ENCODE measurements at places on chromosomes 2 and 18.

GRCh38 chr2:19358242-19359020 is at the start of gene OSR1:
TSS of gene OSR1 (minus strand) at chr2:19358623. CDS start at chr2:19353805, 4,818 bp downstream.
- DNase-seq = no peak

DNA sequence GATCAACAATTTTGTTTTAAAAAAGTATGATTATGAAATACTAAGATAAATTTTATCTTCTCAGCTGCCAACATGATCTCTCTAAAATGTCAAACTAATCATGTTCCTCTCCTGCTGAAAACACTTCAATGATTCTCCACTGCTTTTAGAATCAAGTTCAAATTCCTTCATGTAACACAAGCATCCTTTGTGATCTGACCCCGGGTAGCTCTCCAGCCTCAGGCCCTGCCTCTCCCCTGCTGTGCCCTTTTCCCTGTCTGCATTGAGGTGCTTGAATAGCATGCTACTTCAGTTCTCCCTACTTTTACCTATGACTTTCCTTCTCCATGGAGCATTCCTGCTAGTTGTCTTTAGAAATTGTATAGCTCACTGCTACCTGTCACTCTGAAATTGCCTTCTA is 274.8 kb downstream of the PDE11A start:
- DNase-seq = no peak

GRCh38 chr18:6677086-6677485 is 52.4 kb upstream of the ARHGAP28 start:
- no peak for DNase-seq

DNA sequence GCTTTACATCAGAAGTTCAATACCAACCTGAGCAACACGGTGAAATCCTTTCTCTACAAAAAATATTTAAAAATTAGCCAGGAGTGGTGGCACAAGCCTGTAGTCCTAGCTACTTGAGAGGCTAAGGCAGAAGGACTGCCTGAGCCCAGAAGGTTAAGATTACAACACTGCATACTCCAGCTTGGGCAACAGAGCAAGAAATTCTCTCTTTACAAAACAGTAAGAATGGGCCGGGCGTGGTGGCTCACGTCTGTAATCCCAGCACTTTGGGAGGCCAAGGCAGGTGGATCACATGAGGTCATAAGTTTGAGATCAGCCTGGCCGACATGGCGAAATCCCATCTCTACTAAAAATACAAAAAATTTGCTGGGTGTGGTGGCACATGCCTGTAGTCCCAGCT is 113.2 kb downstream of the USP34 start:
- DNase-seq = no peak

DNA sequence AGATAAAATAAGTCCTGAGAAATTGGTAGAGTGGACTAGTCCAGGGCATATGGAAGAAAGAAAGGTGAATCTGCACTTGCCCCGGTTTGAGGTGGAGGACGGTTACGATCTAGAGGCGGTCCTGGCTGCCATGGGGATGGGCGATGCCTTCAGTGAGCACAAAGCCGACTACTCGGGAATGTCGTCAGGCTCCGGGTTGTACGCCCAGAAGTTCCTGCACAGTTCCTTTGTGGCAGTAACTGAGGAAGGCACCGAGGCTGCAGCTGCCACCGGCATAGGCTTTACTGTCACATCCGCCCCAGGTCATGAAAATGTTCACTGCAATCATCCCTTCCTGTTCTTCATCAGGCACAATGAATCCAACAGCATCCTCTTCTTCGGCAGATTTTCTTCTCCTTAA is 9.8 kb downstream of the SERPINB13 start:
- DNase-seq = no peak

- no peak for DNase-seq
Observed at GRCh38 chr18:3283908-3284307, 22.0 kb downstream of the MYL12B start.

GRCh38 chr18:41906528-41907146 is 48.4 kb upstream of the PIK3C3 start:
- peak; percentile 44 for DNase-seq

DNA sequence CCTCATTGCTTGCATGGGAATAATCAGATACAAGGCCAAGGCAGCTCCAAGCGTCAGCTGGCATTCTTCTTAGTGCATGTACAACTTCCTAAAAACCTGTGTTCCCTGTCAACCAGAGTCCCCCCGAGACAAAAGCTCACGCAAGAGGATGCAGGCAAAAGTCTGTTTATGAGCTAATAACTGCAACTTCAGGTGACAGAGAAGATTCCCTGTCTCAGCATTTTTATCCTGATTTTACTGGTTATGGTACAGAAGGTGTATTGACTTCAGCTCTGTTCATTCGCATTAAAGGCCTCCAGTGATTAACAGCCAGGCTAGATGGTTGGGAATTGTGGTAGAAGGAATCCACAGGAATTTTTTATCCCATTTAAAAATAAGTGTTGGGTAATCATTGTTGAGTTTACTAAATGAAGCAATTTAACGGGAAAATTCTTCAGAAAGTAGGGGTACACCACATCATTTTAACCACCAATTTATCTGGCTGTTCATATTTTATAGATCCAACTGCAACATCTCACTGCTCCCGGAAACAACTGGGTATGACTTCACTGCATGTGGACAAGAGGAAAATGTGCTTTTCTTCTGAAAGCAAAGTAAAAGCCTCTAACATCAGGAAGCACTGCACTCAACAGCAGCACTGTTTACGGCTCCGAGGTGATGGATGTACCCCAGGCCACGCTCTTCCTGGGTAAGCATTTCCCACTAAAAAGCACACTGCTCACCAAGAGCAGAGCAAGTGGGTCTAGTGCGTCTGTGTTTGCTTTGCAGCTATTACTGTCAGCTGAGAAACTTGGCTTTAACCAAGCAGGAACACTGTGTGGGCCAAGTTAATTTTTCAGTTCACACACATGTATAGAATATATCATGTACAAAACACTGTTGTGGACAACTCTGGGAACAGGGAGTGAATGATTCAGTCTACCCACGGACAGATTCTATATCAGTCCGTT is 31.9 kb downstream of the CCBE1 start:
- no peak for DNase-seq

GRCh38 chr18:12577848-12578247 is 80.1 kb downstream of the SPIRE1 start:
- no peak for DNase-seq

- DNase-seq = no peak
Observed at GRCh38 chr18:23929362-23929930, 85.1 kb upstream of the TTC39C start.

GRCh38 chr2:159030674-159031380 is 62.4 kb downstream of the TANC1 start:
- no peak for DNase-seq

GRCh38 chr2:229130522-229130921 is 140.6 kb downstream of the PID1 start:
- DNase-seq = no peak

DNA sequence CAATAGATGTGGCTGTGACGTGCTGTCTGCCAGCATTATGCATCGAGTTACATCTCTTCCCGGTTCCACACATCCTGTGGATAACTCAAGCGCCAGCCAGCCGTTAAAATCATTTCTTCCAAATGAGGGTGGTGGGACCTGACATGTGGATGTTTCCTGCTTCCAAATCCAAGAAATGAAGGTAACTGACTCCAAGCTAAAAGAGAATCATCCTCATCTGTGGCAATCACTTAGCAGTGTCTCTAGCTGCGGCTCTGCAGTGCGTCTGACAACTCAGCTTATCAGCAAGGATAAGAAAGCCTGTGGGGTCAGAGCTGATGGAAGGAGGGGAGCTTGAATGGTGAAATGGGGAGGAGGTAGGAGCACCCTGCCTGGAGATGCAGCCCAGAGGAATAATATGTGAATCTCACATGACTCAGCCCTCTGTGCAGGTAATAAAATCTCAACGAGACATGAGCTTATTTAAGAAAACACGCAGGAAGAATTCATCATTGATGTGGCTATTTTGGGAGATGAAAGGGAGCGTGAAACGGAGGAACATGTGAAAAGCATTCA is 382.2 kb upstream of the TRIB2 start:
- no peak for DNase-seq

DNA sequence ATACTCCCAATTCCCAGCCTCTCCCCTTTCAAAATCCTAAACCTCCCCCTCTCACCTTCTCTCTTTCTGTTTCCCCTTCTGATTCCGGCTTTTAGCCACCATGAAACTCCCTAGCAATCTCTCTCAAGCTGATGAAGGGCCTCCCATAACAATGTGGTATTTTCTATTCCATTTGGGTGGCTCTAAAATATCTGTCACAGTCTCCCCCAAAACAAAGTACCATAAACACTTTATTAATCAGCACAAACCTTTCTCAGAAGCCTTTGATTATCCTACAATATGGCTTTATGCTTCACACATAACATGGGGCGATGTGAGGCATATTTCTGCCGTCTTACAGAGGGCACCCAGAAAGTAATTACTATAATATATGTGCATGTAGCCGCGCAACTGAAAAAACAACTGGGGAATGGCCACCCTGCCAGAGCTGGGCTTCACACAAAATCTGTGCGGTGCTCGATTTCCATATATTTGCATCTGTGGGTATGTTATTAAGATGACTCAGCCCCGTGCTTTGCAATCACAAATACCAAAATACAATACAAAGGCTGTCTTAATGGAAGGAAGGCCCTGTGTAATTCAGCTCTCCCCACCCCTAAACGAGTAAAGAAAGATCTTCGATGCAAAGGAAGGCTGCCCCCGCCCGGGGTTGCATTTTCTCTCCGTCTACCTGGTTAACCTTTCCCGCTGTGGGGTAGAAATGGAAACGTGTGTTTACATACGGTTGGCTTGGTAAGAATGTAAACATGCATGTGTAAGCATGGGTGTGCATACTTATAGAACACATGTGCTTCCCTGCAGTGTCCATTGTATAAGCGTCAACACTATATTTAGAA is 81.4 kb downstream of the CELF4 start:
- DNase-seq = no peak

GRCh38 chr2:26692279-26692896 is at the start of gene KCNK3:
TSS of gene KCNK3 (plus strand) at chr2:26692722. CDS start at chr2:26692876, 154 bp downstream.
- peak; percentile 35 for DNase-seq

GRCh38 chr2:140539242-140539875 is 1591.5 kb downstream of the LRP1B start:
- no peak for DNase-seq

DNA sequence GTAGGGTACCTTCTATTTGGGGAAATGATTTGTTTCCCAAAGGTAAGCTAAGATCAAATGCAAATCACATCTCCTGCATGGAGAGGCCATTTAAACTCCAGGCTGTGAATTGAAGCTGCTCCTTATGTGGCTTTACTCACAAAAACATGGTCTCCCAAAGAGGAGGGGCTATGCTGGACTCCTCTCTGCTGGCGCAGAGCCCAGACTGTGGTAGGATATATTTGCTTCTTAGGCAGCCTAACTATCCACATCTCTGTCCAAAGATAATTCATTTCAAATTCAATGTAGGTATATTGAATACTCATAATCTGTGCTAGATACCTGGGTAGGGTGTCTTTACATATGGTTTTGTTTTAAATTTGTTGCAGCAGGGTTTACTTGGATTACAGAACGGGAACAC is 358.5 kb downstream of the ALK start:
- no peak for DNase-seq

GRCh38 chr2:4300616-4301015 is 597.2 kb downstream of the DCDC2C start:
- no peak for DNase-seq

DNA sequence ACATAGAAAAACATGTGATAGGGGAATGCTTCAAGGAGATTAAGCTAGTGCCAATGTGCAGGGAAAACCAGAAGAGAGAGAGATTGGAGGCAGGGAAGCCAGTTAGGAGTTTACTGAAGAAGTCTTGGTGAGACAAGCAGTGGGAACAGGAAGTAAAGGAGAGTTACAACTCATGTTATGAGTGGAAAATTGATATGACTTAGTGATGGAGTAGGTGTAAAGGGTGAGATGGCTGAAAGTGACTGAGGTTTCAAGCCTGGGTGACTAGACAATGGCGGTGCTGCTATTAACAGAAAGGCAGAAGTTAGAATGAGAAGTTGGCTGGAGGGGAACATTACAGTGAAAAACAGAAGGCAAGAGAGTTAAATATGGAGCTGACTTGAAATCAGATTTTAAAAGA is 16.5 kb downstream of the DOK1 start:
- DNase-seq = no peak

DNA sequence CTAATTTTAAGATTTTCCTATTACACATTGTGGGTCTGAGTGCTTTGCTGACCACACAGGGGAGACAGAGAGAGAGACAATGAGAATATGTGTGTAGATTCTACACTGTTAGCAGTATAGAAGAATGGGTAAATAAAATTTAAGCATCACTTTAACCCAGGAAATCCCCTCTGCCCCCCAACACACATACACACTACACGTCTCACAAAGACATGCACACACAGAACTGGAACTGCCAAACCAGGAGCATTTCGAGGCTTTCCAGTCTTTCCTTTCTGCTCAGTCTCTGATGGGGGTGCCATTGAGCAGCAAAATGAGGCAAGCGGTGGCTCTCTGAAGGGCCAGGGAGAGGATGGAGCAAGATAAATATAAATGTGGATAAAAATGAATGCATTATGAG is 2.5 kb downstream of the MERTK start:
- DNase-seq = no peak

DNA sequence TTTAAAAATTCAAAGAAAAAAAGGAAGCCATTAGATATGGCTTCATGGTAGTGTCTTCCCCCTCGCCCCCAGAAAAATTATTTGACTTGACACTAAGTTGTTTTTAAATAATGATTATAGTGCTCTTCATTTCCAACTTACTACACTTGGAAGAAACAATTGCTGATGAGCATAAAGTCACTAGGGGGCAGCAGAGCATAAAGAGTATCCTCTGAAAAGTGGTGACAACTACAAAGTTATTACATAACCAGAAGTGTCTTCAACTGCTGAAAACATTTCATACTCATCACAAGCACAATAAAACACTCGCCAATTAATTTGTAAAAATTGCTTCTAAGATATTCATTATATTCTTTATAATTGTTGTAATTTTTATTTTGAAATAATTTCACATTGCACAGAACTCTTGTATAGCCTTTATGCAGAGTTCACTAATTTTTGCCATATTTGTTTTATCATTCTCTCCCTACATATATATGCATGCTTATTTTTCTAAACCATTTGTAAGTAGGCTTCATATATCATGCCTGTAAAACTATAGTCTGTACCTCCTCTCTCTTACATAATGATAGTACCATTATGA is 54.9 kb downstream of the EXOC6B start:
- DNase-seq = peak; percentile 16

- DNase-seq = no peak
Observed at GRCh38 chr2:8737571-8738175, 55.8 kb downstream of the ID2 start.

All from GM19239 (cell line).